Stimulated activated CD4-positive, alpha-beta T cell treated with anti-CD3 and anti-CD28 coated beads, Interleukin-12 subunit alpha, Interleukin-12 subunit beta, amount 100 ng/mL, for 24 hours (primary cell): ENCODE measurements at places on chromosomes 2 and 18.

DNA sequence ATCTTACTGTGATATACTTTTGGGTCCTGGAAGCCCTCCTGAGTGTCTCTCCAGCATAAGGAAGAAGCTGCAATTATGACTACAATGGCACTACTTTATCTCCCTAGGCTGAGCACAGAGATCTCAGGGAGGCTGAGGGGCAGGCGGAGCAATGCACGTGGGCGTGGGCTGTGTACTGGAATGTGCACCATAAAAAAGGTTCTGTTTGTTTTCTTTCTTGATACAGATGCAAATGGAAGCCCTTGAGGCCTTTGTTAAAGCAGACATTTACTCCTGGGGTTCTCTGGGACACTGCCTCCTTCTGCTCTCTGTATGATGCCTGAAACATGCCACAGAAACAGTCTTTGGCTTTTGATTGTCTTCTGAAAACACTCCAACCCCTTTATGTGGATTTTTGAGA, 79.1 kb upstream of the DLX2 start:
- no peak for DNase-seq

GRCh38 chr2:39378968-39379367, 58.1 kb downstream of the MAP4K3 start:
- DNase-seq: no peak

DNA sequence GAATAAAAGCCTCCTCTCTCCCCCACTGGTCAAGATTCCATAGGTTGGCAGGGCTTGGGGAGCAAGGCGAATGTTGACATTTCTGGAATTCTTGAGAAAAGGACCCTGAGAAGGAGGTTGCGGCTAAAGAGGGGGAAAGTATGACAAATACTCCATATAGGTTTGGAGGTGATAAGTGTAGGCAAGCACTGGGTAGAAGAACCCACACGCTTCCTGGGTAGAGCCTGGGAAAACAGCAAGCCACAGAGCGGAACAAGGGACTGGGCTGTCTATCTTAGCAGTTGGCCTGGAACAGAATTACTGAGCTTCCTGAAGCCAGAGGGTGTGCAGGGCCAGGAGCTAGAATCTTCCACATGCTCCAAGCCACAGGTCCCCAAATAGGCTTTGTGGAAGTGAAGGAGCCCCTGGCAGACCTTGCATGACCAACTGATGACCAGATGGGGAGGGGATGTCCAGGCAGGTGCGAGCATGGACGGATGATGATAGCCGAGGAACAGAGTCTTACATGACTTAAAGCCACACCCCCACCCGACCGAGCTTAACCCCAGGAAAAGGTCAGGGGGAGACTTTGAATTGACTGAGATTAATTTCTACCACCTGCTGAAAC, 9.9 kb downstream of the PRKAG3 start:
- DNase-seq: no peak

GRCh38 chr2:6874032-6874431, 3.5 kb upstream of the RSAD2 start:
- no peak for DNase-seq

DNA sequence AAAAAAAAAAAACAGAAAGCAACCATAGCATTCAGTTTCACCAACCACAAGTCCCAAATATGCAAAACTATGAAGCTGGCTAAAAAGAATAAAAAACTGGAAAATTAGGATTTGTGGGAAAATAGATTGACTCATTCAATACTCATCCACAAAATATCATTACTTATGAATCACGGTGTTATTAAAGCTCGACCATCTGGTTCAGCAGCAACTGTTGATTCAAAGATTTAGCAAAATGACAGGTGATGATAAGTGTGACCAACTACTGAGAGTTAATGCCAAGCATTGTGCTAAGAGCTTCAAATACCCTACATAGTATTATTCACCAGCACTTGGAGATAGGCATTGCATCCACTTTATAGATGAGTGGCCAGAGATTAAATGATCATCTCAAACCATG, 26.2 kb upstream of the XDH start:
- no peak for DNase-seq

- no peak for DNase-seq
Measured at GRCh38 chr2:172113617-172114016, 10.9 kb upstream of the DLX2 start.

DNA sequence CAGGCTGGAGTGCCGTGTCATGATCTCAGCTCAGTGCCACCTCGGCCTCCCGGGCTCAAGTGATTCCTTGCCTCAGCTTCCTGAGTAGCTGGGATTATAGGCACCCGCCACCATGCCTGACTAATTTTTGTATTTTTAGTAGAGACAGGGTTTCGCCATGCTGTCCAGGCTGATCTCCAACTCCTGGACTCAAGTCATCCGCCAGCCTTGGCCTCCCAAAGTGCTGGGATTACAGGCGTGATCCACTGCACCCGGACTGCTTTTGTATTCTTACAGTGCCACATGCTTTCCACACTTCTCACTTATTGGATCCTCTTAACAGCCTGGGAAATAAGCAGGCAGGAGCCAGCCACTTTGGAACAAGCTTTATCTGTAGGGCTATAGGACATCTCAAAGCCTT, 25.3 kb upstream of the BCL2L11 start:
- DNase-seq: no peak

- no peak for DNase-seq
Measured at GRCh38 chr2:8993196-8993901, 10.1 kb downstream of the MBOAT2 start.

DNA sequence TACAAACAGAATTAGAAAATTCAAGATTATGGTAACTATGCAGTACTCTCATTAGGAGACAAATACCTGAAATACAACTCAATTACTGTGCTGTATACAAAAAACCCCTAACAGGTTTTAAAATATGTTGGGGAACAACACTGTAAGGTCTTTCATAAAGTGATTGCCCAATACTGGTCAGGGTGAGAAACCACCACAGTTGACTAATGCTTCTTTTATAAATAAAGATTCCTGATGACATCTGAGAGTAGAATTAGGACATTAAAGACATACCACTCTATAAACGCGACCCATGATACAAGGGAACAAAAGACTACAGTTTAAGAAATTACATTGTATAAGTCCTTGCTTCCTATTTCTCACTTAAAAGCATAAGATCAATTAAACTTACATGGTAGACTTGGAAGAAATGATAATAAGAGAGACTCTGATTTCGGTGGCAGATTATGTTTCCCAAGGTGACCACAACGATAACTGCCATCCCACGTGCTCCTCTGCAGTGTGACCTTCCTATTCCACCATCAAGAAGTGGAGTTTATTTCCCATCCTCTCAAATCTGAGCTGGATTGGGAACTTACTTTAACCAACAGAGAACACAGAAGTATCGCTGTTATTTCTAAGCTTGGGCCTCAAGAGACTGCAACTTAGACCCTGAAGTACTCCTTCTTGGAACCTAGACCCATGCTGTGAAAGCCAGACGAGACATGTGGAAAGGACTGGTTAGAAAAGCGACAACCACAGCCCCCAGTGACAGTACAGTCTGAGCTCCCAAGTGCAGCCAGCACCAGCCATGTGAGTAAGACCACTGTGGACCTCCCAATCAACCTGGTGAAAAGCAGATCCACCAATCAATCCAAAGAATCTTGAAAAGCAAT, 52.3 kb downstream of the ZNF521 start:
- DNase-seq: no peak

DNA sequence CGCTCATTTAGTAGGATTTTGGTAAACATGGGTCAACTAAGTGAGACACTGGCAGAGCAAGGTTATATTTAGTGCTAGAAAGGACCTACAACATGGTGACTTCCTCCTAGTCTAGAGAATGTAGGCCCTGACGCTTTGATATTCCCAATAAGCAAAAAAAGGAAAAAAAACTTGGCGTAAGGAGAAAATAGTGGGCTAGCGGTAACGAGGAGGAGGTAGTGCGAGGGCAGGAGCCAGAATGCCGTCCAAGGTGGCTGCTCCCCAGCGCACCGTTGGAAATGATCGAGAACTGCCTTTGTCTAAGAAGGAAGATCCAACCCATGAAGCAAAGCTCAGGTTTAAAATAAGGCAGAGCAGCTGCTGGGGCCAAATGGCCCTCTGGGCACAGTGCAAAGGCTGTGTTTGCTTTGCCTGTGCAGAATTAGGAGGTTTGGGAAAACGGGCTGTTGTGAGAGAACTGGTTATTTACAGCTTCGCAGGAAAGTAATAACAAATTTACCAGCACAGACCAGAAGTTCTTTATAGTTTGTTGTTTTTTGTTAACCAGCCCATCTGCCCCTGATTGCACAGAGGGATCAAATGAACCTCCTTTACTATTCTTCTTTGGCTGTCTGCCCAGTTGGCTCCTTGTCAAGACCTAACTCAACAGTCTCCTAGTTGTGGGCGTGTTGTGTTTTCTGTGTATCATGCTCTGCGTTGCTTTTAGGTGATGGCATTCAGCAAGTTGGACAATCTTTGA, 86.6 kb downstream of the ITGB1BP1 start:
- no peak for DNase-seq

- no peak for DNase-seq
Measured at GRCh38 chr2:65504814-65505697, 72.7 kb upstream of the SPRED2 start.

GRCh38 chr2:120602251-120602650, 133.4 kb upstream of the GLI2 start:
- DNase-seq: no peak
